ENCODE measurements at places on chromosomes 2 and 18.

GRCh38 chr18:79544386-79544963 lies 135.1 kb upstream of the CTDP1 start:
- DNase-seq: no peak

DNA sequence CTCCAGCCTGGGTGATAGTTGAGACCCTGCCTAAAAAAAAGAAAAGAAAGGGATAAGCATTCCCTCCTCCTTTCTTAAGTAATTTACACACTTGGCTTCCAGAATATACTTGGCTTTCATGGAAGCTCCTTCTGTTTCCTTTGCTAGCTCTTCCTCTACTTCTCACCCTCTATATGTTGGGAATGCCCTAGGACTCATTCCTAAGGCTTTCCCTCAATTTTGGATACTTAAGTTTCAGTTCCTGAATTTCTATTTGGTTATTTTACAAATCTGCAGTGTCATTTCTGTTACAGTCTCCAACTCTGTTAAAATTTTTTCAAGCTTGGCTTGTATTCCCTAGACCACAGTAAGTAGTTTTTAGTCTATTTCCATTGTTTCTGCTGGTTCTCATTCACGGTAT lies 23.6 kb downstream of the SP3 start:
- no peak for DNase-seq

- no peak for DNase-seq
These were observed 33.9 kb downstream of the COX7A2L start for GRCh38 chr2:42327125-42327524.

- DNase-seq: no peak
These were observed 237.0 kb downstream of the ATAD2B start for GRCh38 chr2:23689891-23690290.

DNA sequence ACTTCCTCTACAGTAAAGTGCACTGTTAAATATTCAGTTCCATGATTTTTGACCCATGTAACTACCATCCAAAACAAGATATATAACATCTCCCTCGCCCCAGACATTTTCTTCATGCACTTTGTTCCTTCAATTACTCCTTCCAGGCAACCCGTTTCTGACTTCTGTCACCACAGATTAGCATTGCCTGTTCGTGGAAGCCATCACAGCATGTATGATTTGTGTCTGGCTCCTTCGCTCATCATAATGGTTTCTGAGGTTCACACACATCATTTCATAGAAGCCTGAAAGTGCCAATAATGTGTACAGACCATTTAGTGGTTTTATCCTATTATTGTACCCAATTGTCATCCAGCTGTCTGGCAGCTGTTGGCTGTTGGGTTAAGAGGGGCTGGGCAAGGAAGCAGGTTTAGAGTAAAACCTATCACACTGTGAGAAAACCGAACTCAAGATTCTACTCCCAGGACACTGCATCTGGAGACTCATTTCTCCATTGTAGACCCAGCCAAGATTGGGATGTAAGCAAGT lies 16.1 kb downstream of the ARHGAP28 start:
- DNase-seq: no peak

All from urothelium cell line (cell line).